Hematopoietic multipotent progenitor cell (in vitro differentiated cells): ENCODE measurements at places on chromosomes 5 and 9.

DNA sequence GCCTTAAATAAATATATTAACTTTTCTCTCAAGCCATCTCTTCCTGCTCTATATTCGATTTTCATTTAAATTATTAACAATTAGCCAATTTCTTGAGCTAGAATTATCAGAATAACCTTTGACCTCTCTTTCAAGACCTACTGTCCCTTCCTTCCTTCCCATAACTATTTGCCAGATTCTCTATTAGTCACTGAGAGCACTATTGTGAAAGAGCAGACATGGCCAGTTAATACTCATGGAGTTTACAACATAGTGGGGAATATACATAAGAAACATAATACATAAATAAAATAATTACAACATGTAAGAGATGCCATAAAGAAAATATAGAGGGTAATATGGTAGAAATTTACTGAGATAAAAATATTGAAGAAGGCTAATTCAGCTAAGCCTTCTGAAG lies 72.1 kb upstream of the CHD1 start:
- DNase-seq, result no peak

DNA sequence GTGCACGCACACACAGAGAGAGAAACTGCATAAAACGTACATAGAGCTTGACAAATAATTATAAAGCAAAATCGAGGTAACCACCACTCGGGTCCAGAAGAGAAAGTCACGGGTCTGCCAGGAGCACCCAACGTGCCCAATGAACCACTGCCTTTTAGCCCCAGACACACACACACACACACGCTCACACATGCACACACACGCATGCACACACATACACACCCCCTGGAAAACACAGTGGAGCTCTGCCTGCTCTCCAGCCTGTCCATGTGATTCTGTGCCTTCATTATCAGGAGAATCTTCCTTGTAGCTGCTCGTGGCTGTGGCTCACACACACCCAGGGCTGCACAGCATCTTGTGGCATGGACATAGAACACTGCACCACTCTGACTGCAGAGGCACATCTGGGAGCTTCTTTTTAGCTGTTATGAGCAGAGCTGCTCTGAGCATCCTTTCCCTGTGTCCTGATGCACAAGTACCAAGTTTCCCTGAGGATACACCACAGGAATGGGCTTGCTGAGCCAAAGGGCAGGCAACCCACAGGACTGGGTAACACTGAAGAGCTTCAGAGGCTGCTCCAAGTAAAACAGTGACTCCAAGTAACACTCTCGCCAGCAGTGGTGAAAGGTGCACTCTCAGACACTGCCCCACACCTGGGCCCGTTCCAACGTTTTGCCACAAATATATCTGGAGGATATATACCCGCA lies 58.9 kb downstream of the CAMSAP1 start:
- DNase-seq, result no peak

DNA sequence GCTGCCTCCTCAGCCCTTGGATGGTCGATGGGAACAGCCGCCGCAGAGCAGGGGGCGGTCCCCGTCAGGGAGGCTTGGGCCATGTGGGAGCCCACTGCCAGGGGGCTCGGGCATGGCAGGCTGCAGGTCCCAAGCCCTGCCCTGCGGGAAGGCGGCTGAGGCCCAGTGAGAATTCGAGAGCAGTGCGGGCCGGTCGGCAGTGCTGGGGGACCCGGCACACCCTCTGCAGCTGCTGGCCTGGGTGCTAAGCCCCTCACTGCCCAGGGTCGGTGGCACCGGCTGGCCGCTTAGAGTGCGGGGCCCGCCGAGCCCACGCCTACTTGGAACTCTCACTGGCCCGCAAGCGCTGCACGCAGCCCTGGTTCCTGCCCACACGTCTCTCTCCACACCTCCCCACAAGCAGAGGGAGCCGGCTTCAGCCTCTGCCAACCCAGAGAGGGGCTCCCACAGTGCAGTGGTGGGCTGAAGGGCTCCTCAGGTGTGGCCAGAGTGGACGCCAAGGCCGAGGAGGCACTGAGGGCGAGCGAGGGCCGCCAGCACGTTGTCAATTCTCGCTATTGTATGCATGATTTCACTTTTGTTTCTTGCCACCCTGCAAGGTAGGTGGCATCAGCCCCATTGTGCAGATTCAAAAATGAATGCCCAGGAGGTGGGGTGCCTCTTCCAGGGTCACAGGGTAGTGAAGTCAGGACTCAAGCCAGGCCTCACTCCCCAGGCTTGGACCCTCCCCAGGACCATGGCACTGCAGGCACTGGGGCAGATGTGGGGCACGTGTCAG lies 48.6 kb downstream of the COL15A1 start:
- DNase-seq, result no peak

DNA sequence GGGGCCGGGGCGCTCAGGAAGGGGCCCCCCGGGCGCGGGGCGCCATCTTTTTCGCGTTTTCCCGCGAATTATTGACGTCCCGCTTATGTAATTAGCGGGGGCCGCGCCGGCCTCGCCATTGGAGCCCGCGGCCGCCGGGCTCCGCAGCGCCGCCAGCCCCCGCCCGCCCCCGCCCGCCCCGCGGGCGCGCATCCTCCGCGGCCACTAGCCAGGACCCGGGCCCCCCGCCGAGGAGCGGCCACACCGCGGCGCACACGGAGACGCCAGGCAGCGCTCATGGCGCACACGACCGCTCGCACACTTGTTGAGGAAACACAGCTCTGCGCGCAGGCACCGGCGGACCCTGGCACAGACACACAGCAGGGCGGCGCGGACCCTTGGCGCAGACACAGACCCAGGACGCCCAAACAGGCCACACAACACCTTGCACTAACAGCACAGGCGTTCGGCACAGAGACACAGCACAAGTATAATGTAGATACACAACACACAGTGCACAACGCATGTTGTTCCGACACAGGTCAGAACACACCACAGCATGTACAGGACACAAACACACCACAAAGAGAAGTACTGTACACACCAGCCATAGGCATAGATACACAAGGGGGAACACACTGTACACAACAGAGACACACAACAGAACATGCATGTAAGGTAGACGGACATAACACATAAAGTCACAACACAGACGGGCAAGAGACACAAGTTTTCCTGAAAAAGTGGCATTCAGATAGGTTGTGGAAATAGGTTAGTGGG lies 467 bp upstream of the PHF19 start:
- peak; percentile 72 for DNase-seq

DNA sequence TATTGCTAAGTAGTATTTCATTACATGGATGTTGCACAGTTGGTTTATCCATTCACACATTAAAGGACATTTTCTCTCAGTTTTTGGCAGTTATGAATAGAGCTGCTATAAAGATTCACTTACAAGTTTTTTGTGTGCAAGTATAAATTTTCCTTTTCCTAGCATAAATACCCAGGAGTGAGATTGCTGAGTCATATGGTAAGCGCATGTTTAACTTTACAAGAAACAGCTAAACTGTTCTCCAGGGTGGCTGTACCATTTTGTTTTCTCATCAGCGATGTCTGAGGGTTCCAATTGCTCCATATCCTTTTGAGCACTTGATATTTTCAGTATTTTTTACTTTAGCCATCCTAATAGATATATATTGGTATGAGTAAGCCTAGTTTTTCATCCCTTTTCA lies 16.4 kb upstream of the ABCA1 start:
- DNase-seq, result no peak

GRCh38 chr5:110909950-110910349 lies 161.6 kb upstream of the TSLP start:
- no peak for DNase-seq

DNA sequence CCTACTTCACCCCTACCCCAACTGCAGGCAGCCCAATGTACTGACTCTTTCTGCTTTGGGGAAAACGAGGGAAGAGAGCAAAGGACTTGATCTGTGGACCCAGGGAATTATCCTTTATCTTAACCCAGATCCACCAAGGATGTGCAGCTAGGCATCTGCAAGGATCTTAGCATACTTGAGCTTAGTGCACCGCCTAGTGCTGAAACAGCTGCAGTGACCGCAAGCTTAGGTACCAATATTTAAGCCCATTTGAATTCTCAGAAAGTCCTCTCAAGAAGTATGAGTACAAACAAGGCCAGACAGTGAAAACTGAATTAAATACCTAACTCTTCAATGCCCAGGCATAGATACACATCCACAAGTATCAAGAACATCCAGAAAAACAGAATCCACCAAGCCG lies 576.7 kb upstream of the ADAMTS16 start:
- DNase-seq, result no peak

- no peak for DNase-seq
Observed at GRCh38 chr5:148541054-148541835, 113.1 kb downstream of the HTR4 start.

DNA sequence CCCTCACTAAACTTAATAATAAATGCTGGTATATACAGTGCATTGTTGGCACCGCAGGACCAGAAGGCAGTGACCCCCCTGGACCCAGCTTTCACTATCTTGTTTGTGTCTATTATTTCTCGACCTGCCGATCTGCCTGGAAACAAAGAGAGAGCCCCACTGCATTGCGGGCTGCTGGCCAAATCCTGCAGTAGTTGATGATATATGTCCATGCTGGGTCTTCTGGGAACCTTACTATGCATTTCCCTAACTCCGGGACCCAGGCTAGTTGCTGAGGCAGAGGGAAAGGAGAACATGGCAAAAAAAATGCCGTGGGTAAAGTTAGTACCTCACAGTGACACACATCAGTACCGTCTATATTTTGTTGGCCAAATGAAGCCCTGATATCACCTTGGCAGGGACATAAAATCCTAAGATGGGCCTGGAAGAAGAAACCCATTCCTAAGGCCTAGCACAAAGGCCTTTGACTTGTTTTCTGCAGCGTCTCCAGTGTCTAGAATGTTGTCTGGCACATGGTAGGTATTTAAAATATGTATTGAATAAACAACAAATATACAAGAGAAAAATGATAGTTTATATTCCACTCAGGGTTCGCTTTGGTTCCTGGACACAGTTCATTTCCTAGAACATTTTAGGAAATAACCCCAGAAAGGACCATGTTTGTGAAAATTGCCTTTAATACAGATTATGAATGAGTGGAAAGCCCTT lies 46.1 kb downstream of the NMUR2 start:
- DNase-seq, result no peak

GRCh38 chr5:94754824-94755223 lies 136.4 kb downstream of the SLF1 start:
- DNase-seq, result no peak

- DNase-seq, result peak; percentile 50
Observed at GRCh38 chr9:123401879-123402513, 46.0 kb downstream of the CRB2 start.

- no peak for DNase-seq
Observed at GRCh38 chr9:77218612-77219011, 41.3 kb downstream of the VPS13A start.

- DNase-seq, result no peak
Observed at GRCh38 chr9:91817493-91818224, 132.4 kb downstream of the ROR2 start.

- DNase-seq, result no peak
Observed at GRCh38 chr9:14654932-14655331, 38.3 kb downstream of the ZDHHC21 start.

DNA sequence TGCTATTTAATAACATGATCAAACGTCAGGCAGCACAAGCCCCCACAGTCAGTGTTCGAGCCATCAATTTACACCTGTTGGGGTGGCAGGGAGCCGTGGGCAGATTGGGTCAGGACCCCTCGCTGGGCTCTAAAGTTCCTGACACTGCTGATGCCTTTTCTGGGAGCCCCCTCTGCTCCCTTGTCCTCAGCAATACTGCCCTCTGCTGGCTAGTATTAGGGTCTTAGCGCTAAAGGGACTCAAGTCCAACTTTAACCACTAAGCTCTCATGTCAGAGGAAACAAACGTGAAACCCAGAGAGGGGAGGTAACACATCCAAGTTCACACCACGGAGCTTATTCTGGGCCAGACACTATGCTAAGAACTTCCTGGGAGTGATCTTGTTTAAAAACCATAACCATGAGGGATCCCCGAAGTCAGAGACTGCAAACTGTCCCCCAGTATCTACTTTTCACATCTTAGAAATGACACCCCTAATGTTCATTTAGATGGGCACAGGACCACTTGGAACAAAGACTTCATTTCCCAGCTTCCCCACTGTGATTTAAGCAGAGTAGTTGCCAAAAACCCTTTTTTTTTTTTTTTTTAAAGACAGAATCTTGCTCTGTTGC lies 20.4 kb downstream of the ANKS6 start:
- peak; percentile 83 for DNase-seq

- no peak for DNase-seq
Observed at GRCh38 chr5:60489856-60490255, 210.1 kb downstream of the DEPDC1B start.

DNA sequence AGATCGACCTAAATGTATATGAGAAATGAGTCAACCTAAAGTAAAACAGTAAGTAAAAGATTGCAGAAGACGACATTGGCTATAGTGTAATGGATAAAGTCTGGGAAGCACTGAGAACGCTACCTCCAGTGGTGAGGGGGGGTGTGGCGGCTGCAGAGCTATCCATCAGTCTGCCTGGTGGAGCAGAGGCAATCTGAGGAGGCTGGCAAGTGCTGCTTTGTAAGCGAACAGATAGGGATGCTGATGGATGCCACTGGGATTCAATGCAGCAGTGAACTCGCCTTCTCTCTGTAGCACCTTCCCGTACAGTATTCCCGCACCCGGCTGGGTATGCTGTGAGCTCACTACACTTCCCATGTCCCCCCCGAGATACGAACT lies 261.5 kb downstream of the NSG2 start:
- DNase-seq, result no peak

- DNase-seq, result no peak
Observed at GRCh38 chr5:88364991-88365390, 96.3 kb upstream of the TMEM161B start.

DNA sequence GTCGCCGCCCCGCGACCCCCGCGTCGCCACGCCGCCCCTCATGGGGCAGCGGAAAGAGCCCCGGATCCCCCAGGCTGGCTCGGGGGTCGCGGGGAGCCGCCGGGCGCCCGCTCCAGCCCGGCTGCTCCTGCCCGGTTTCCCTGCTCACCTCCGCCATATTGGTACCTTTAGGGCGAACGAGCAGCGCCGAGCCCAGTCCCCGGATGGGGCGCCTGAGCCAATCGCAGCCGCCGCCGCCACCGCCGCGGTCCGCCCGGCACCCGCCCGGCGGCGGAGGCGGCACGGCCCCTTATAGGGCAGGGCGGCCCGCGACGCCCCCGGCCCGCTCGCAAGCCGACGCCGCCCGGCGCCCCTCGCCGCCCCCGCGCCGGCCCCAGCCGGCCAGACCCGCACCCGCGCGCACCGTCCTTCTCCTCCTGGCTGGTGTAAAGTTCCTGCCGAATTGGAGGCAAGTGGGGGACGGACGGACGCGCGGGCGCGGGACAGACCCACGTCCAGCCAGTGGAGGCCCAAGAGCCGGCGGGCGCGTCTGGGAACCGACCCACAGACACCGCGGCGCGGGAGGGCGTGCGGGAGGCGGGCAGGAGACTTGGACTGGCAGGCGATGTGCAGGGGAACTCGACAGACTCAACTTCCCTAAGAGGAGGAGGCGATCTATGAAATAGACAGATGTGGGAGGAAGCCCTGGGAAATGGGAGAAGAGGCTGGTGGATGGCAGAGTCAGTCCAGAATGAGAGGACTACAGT lies at the start of gene MIER3:
Gene MIER3, minus strand, starts transcription at position 178 of the 746 bp plus-strand sequence. Its CDS starts 21 bp downstream, at position 157.
- DNase-seq, result peak; percentile 44

DNA sequence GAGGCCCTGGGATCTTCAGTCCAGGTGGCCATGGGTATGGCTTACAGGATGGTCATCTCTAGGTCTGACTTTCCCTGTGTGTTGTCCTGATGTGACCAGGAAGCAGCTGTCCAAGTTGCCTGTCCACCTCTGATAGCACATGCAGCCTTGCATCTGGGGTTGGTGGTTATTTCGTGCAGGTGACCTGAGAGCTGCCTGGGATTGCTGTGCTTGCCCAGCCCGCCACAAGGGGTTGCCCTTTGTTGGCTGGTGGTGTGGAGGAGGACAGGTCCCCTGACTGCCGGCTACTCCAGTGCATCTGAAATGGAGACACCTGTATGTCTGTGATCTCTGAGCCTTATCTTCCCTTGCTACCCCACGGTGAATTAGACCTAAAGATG lies 212.6 kb downstream of the ARHGAP26 start:
- DNase-seq, result no peak

- DNase-seq, result no peak
Observed at GRCh38 chr5:56273376-56273955, 40.3 kb upstream of the ANKRD55 start.
